ENCODE measurements at places on chromosomes 2 and 18.

DNA sequence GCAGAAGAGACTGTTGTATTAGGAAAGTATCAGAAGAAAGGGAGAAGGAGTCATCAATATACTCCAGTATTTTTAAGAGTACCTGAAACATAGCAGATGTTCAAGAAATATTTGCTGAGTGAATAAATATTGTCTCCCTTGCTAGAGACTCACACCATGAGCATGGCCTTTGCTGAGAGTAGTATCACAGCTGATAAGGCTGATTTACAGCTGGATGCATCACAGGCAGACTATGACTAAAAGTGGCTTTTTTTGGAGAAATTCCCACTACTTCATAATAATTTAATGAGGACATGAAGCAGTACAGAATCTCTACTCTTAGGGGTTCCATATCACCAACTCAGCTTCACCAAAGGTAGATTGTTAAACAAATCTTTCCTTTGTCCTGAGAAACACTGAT is 373.3 kb downstream of the RBM43 start:
- no peak for DNase-seq

DNA sequence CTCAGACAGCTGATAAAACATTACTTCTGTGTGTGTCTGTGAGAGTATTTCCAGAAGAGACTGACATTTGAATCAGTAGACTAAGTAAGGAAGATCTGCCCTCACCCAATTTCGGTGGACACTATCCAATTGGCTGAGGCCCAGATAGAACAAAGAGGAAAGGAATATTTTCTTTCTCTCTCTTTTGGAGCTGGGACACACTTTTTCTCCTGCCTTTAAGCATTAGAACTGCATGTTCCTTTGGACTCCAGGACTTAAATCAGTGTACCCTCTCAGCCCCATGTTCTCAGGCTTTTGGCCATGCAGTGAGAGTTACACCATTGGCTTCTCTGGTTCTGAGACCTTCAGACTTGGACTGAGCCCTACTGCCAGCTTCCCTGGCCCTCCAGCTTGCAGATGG is 3.3 kb upstream of the SRBD1 start:
- DNase-seq: no peak

DNA sequence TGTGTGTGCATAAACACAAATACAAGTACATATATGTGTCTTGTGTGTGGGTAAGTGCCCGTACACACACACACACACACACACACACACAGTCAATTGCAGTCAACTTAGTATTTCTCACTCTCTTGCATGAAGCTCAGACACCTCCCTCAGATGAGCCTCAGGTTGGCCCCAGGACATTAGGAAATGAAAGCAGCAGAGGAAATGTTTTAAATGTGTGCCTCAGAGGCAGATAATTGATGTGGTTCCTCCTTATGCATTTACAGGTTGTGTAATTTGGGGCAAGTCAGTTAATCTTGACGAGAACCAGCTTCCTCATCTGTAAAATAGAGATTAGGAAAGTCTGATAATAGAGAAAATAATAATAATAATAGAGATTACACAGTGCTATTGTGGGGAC is 814.0 kb upstream of the ID2 start:
- DNase-seq: no peak

- no peak for DNase-seq
These were observed 29.9 kb upstream of the FBLN7 start for GRCh38 chr2:112108178-112108832.

DNA sequence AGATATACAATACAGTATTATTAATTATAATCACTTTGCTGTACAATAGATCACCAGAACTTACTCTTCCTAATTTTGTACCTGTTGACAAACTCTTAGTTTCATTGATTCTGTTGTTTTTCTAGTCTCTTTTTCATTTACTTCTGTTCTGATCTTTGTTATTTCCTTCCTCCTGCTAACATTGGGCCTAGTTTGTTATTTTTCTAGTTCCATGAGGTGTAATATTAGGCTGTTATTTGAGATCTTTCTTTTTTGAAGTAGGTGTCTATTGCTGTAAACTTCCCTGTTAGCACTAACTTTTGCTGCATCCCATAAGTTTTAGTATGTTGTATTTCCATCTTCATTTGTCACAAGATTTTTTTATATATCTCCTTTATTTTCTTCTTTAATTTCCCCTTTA is 55.1 kb downstream of the LIMS1 start:
- DNase-seq: no peak

GRCh38 chr2:111030260-111030891 is 90.3 kb upstream of the BCL2L11 start:
- peak; percentile 84 for DNase-seq

GRCh38 chr2:15955232-15955988 is 15.1 kb downstream of the MYCN start:
- DNase-seq: no peak

- DNase-seq: no peak
These were observed 607.4 kb downstream of the CBLN2 start for GRCh38 chr18:71936744-71937143.

DNA sequence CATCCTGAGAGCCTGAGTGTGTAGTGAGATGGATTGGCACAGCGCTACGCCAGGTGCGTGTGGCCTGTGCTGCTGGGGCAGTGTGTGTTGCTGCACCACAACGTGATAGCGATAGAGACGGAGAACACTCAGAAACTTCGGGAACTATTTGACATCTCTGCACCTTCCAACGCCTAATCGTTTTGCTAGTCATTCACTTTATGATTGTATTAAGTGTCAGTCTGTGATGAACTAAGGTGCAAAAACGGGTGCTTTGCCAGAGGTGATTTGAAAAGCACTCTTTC is 26.0 kb upstream of the IGFBP2 start:
- DNase-seq: no peak

GRCh38 chr2:168851674-168852320 is 38.4 kb downstream of the SPC25 start:
- DNase-seq: peak; percentile 75

Data from kidney tubule cell (primary cell).